ENCODE measurements at places on chromosomes 12 and 14.

GRCh38 chr14:104773505-104774452 is 20.8 kb downstream of the SIVA1 start:
- no peak for DNase-seq

GRCh38 chr12:99131751-99132199 is 486.7 kb downstream of the APAF1 start:
- DNase-seq: no peak

- no peak for DNase-seq
These were observed 123.0 kb downstream of the PRKD1 start for GRCh38 chr14:29804481-29805266.

DNA sequence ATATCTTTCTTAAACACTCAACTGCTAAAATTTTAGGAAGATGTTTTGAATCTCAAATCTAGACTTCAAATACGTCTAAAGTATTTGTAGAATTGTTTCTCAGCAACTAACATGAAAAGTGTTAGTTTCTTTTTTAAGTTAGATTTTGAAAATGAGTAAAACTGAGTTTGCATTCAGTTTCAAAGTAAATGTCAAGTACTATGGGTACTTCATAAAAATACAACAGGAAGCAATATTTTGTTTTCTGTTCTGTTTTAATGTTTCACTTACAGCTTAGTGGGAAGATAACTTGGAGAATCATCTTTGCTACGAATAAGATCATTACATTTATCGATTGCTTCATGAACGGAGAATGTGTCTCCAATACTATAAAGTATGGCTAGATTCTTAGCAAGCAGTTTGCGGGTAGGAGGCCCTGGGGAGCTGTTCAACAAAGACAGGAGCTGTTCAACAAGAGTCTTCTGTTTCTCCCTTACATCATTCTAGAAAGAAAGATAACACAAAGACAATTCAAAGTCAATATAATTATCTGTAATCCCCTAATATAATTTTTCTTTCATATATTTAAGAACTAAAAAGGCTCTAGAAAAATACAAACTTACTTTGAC is 20.2 kb downstream of the HEATR5A start:
- no peak for DNase-seq

- DNase-seq: no peak
These were observed 15.0 kb downstream of the SSH1 start for GRCh38 chr12:108842361-108842760.

GRCh38 chr12:51896236-51896635 is 8.3 kb downstream of the ANKRD33 start:
- DNase-seq: no peak

DNA sequence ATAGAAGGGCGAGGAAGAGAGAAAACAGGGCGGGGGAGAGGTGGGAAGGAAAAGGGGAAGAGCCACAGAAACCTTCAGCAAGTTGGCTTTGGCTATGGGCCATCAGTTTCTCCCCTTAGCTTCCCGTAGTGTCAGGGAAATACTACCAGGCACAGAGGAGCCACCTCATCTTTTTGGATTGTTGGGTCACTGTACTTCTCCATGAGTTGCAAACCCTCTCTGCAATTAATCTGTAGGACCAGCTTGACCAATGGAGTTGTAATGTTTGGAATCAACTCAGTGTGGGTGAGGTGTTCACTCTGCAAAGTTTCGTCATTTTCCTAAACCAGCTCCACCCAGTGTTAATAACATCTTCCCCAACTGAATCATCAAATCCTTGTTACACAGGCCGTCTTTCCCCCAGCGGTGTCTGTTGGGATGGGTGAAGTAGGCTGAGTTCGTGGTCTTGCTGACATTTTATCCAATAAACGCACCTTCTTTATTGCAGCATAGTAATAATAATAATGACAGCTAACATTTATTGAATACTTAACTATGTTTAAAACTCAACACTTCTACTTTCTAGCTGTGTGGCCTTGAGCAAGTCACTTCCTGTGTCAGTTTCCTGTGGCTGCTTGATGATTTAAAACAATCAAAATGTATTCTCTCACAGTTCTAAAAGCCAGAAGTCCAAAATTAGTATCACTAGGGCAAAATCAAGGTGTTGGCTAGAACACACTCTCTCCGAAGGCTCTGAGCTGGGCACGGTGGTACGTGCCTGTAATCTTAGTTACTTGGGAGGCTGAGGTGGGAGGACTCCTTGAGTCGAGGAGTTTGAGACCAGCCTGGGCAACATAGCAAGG is 8.1 kb upstream of the GLTP start:
- no peak for DNase-seq

GRCh38 chr14:53526200-53526599 is 373.1 kb upstream of the DDHD1 start:
- DNase-seq: no peak

GRCh38 chr12:80598004-80598606 is 109.3 kb upstream of the MYF6 start:
- no peak for DNase-seq

DNA sequence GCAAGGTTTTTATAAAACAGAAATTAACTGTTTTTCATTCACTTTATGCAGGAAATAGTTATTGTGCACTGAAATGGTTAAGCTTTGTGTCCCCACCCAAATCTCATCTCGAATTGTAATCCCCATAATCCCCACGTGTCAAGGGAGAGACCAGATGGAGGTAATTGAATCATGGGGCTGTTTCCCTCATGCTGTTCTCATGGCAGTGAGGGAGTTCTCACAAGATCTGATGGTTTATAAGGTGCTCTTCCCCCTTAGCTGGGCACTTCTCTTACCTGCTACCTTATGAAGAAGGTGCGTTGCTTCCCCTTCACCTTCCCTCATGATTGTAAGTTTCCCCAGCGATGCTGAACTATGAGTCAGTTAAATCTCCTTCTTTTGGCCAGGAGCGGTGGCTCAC is 123.9 kb downstream of the TMTC2 start:
- DNase-seq: no peak

DNA sequence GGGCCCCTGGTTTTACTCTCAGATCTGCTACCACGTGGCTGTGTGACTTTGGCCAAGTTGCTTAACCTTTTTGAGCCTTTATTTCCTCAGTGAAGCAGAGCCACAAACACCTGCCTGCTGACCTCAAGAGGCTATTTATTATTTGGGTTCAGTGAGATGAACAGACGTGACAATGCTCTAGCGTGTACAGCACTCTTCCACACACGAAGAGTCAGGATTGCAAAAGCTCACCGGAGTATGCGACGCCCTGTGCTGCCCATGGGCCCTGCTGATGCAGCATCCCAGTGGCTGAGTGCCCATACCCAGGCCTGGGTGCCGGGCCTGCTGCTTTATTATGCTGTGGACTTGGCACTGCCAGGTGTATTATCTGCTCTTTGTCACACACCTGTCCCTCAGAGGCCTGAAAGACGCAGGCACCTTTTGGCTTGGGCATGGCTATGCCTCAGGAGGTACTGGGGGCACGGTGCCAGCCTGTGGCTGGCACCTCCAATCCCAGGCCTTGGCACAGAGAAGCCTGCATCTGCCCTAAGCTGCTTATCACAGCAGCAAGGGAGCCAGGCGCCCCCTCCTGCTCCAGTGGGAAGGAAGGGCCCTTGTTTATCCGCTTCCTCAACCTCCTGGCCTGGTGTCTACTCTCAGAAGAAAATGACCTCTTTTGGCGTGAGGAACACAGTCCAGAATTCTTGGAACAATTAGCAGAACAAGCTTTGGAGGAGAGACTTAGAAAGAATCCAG is 22.3 kb upstream of the TC2N start:
- DNase-seq: no peak

GRCh38 chr12:125006365-125006764 is 12.9 kb downstream of the BRI3BP start:
- DNase-seq: no peak

DNA sequence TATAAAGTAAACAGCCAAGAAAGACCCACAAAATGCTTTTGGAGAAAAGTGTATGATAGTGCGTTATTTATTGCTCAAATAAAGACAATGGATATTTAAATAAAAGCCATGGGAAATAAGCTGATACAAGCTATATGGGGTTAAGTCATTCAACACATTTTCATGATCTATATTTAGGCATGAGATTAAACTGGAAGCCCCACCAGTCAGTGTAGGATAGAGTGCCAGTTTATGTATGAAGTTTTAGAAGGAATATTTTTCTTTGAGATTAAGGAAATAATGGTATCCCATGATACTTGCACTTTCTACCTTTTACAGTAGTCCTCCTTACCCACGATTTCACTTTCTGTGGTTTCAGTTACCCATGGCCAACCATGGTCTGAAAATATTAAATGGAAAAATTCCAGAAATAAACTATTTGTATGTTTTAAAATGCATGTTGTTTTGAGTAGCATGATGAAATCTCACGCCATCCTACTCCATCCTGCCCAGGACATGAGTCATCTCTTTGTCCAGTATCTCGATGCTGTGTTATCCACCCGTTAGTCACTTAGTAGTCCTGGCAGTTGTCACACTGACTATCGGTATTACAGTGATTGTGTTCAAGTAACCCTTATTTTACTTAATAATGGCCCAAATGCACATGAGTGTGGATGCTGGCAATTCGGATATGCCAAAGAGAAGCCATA is 22.3 kb downstream of the SYT1 start:
- peak; percentile 56 for DNase-seq

GRCh38 chr12:107992870-107993451 is 136.1 kb upstream of the WSCD2 start:
- peak; percentile 52 for DNase-seq

DNA sequence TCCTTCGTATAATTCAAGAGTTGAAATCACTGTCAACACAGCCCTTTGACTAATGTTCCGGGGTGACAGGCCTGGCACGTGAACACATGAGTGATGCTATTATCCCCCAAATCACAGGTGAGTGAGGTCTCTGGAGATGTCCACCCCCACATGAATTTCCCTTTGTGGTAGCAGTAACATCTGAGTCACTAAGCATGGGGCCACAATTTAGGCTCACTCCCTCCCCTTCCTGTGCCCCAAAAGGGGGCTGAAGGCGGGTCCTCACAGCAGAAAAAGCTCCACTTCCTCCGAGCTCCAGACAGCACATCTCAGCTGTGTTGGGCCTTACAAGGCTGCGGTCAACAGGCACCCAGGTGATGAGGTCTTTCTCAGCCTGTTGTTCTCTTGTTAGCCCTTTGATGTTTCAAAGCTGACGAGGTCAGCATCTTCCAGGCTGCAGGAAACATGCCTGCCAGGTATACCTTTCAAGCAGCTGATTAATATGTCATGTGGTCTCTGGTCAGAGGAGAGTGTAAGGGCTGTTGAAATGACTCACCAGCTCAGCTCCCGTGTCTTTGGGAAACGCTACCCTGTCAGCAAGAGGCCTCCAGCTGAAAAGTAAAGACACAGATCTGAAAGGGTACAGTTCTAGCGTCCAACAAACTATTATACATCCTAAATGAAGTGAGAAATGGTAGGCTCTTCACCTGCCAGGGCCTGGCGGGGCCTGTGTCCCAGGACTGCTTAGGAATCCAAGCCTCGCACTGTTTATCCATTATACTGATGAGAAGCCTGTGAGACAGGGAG is 107.3 kb downstream of the ZFP36L1 start:
- DNase-seq: no peak

DNA sequence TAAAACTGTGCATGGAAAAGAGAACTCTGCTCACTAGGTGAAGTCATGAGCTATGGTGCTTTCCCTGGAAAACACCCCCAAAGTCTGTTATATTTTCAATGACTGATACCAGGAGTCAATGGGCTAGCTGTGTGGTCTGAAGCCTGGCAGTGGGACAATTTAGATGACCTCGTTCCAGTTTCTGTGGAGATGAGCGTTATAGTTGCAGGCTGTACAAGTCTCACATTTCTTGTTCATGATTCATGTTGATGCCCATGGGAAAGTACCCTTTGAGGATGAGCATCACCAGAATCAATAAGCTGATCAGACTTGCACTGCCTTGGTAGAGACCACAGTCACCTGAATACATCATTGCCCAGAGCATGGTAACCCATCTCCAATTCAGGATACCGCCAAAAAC is 70.7 kb downstream of the NOVA1 start:
- DNase-seq: no peak

- DNase-seq: no peak
These were observed 41.7 kb upstream of the EMP1 start for GRCh38 chr12:13154831-13155230.

GRCh38 chr12:56628671-56629458 is 1.3 kb downstream of the BAZ2A start:
- DNase-seq: peak; percentile 74

GRCh38 chr12:56671608-56672007 is 16.5 kb downstream of the PTGES3 start:
- no peak for DNase-seq

DNA sequence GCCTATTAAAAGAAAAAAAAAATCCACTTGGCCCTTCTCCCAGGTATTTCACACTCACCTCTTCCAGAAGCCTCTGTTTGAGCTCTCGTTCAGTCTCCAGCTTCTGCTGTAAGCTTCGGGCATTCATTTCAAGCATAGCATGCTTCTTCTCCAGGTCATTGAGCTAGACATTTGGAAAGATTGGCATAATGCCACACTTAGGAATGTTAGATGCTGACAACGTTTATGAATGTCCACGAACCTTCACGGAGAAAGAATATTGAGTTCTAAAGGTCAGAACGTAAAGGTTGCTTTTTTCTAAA is 60.5 kb downstream of the PRKAB1 start:
- no peak for DNase-seq

DNA sequence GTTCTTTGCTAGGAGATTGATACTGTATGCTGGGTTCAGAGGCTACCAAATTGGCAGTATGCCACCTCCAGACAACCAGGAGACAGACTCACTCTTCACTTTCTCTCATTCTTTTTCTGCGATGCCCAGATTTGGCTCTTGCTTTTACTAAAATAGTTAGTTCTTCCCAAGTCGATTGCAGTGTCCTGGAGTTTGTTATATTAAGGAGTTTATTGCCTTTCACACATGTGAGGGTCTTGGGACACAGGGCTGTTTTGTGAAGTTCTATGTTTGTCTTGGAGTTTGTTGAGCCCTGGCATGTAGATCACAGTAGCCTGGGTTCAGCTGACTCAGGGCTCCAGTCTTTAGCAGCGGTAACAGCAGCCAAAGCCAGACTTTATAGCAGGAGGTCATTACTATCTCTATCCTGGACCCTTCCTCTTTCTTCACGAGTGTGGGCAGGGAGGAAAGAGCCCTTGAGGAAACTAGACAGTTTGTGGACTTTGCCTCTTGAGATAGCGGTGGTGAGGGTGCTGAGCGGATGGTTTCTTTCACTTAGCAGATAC is 1.6 kb downstream of the MLEC start:
- peak; percentile 23 for DNase-seq

- no peak for DNase-seq
These were observed 668 bp downstream of the TRIP11 start for GRCh38 chr14:92039063-92039718.

GRCh38 chr14:22598896-22599244 is 770 bp downstream of the ABHD4 start:
- no peak for DNase-seq

- no peak for DNase-seq
These were observed 182.4 kb upstream of the CCND2 start for GRCh38 chr12:4091016-4091743.

DNA sequence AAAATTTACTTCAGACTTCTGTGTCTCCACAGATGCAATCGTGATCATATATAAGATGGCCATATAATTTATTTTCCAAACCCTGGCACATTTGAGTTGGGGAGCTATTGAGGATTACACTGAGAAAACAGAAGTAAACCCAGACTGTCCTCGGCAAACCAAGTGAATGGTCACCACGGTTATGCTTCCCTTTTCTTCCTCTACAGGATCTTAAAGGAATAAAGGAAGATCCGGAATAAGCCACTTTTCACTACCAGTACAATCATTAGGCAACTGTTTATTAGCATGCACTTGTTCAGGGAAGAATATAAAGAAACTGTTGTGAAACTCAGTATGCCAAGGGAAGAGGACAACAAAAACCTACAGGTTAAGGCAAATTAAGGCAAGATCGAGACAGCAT is 27.6 kb downstream of the SBNO1 start:
- no peak for DNase-seq

GRCh38 chr14:31578792-31579501 is 17.7 kb downstream of the NUBPL start:
- no peak for DNase-seq

GRCh38 chr14:96876747-96877146 is 79.6 kb downstream of the VRK1 start:
- DNase-seq: no peak
